Occipital lobe (tissue), 3 donors: ENCODE measurements at places on chromosomes 16 and 17.

DNA sequence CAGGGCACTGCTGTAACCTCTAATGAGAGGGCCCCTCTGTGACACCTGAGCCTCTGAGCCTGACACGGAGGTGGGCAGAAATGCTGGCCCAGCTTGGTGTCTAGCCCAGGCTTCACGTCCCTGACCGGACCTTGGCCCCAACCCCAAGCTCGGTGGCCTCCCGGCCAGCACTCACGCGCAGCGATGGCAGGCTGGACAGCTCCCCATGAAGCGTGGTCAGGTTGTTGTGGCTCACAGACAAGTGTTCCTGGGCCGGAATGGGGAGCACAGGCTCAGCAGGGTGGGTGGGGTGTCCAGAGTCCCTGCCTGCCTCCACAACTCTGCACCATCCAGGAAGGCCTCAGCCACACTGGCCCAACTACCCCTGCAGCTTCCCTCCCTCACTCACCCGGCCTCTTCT, 2.2 kb downstream of the FLII start:
- DNase-seq = no peak

DNA sequence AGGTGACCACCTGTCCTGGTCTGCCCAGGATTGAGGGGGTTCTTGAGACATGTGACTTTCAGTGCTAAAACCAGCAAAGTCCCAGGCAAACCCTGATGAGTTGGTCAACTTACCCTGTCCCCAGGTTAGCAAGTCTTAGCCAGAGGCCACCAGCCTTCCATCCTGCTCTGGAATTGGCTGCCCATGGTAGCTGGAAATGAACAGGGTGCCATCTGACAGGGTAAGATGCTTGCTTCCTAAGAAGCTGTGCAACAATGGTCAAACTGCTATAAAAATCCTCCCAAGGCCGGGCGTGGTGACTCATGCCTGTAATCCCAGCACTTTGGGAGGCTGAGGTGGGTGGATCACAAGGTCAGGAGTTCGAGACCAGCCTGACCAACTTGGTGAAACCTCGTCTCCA, 22.8 kb upstream of the MTMR4 start:
- no peak for DNase-seq

GRCh38 chr16:60929-61878, 7.6 kb downstream of the SNRNP25 start:
- no peak for DNase-seq

DNA sequence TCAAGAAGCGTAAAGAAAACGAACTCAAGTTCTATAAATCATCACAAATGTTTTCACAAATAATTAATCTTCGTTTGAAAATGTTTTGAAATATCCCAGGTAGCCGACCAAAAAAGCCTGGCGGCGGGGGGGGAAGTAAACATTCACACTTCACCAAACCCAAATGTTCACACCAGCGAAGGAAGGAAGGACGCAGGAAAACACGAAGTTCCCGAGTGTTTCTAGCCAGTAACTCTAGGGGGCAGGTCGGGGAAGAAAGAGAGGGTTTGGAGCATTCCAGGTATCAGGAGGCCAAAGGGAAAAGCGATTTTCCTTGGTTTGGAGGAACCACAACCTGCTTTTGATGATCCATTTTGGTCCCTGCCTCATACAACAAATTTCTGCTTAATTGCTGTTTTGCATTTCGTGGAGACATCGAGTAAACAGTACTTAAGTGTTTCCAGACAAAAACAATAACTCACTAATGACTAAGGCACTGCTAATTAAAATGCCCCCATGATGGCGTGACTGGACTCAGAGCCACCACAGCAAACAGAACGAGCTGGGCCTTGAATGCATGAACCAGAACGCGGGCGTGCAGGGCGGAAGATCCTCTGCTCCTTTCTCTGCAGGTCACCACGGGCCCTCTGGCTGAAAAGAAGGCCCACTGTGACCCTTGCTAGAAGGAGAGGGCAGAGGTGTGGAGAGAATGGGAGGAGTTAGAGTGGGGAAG, 16.6 kb downstream of the ZFHX3 start:
- no peak for DNase-seq

DNA sequence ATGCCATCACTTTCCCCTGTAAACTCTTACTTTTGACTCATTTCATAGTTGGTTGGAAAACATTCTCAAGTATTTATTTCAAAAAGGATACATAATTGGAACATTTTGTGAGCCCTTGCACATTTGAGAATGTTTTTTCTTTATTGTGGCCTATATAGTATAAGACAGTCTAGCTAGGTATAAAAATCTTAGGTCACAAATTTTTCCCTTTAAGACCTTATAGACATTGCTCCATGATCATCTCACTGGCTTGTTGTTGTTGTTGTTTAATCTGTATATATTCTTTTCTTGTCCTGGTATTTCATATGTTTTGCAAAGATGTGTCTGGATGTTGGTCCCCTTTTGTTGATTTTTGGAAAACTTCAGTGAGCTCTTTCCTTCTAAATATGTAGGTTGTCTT, 194.2 kb downstream of the NTN1 start:
- DNase-seq = no peak
